GM23248 (cell line): ENCODE measurements at places on chromosomes 1 and 21. TPM values are rescaled to one million over a fixed set of nuclear protein-coding genes. Genes with fewer than 3 reads are reported as not detected.

DNA sequence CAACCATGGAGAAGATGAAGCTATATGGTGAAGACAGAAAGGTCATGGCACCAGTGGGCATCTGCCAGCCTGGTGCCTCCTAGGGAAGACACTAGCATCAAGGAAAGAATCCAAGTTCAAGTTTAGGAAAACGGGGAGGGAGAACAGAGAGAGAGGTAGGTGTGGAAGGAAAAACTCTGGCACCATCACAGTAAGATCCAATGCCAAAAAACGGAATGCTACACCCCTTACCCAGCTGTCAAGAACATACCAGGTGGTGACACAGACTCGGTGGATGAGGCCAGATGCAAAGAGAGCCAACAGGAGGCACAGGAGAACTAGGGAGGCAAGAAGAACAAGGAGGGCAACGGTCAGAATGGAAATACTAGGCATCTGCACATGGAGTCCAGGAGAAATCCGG, 3.6 kb downstream of the KRTCAP2 start:
- H3K27ac ChIP-seq, result no peak overlapping the region
- H3K4me1 ChIP-seq, result peaks cover 11% of the 10 kb centered on the region
- H3K27me3 ChIP-seq, result no peaks in the 10 kb centered on the region
- no peak for DNase-seq

DNA sequence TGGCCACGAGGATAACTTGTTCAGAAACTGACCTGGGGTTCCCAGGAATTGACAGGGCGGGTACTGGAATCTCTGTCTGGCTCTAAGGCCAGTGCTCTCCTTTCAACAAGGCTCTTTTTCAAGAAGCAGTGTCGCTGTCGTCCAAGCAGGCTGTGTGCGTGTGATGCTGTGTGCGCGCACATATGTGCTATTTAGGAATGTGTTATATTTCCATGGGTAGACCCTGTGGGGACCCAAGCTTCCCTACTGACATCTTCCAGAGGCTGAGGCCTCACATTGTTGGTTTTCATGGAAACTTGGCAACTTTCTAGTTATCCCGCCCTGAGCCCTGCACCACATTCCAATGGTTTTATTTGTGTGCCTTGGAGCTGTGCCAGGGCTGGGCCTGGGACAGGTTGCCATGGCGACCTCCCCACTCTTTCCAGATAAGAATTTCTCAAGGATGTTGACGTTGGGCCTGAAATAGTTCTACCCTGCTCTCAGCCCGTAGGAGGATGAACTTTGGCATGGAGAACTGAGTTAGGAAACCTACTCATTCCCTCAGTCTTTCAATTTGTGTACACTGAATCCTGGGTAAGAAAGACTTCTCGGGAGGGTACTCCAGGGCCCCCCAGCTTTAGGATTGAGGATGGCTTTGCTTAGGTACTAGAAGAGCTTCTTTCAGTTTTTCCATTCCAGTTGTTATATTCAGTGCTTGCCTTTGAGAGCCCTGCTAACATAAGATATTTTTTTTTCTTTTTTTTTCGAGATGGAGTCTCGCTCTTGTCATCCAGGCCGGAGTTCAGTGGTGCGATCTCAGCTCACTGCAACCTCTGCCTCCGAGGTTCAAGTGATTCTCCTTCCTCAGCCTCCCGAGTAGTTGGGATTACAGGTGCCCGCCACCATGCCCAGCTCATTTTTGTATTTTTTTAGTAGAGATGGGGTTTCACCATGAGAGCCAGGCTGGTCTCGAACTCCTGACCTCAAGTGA, 38.8 kb upstream of the SRSF10 start:
- peak; percentile 100 for DNase-seq
- H3K4me3 ChIP-seq, result peak overlapping the region; percentile 56
- H3K27me3 ChIP-seq, result no peaks in the 10 kb centered on the region
- H3K36me3 ChIP-seq, result no peaks in the 10 kb centered on the region
- peaks cover 67% of the 10 kb centered on the region for H3K4me1 ChIP-seq
- H3K27ac ChIP-seq, result peak overlapping the region; percentile 98

The NPR1 gene
- total RNA-seq, result 0.25 TPM in 1 of 2 replicates, not detected in the other

DNA sequence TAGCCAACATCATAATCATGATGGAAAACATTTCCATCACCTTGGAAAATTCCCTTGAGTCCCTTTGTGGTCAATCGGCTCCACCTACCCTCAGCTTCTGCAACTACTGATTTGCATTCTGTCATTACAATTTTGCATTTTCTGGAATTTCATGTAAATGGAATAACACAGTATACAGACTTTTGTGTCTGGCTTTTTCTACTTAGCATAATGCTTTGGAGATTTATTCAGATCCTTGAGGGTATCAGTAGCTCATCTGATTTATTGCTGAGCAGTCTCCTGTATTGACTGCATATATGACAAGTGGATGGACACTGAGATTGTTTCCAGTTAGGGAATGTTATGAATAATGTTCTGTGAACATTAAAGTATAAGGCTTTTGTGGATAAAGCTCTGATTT, 358.3 kb downstream of the USP25 start:
- H3K4me3 ChIP-seq, result no peak overlapping the region
- H3K36me3 ChIP-seq, result no peaks in the 10 kb centered on the region

DNA sequence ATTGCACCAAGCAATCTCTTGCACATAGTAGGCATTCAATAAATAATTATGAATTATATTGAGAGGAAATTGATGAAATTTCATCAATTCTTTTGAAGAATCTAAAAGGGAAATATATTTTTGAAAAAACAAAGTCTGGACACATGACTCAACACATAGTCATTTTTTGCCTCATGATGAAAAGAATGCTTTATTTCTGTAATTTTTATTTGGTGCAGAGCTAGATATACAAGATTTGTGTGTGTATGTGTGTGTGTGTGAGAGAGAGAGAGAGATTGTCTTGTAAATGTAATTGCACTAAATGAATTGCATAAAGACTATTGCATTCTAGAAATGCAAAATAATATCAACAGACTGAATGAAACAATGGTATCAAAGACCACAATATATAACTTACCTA, 206.2 kb upstream of the C1orf87 start:
- H3K27ac ChIP-seq, result peak overlapping the region; percentile 18; the same call in 1 of the 2 replicates
- peaks cover 24% of the 10 kb centered on the region for H3K4me1 ChIP-seq
- no peaks in the 10 kb centered on the region for H3K36me3 ChIP-seq
- DNase-seq, result peak; percentile 64
- no peaks in the 10 kb centered on the region for H3K27me3 ChIP-seq
- H3K4me3 ChIP-seq, result no peak overlapping the region

The LAPTM5 gene
- total RNA-seq, result not detected in 2 replicates

The CHRM3 gene
- not detected in 2 replicates for total RNA-seq

DNA sequence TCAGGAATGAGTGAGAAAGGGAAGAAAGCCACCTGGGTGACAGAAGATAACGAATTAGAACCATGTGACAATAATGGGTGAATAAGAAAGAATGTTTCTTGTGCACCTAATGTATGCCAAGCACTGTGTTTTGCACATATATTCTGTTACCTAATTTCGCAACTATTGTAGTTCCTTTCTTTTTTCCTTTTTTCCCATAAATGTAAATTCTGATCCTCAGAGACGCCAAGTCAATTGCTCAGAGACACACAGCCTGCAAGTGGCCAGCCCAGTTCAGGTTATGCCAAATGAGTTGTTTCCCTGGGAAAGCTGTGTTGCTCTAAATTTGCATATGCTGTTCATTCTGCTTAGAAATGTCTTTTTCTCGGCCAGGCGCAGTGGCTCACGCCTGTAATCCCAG, 1.7 kb upstream of the RSPO1 start:
- no peaks in the 10 kb centered on the region for H3K4me1 ChIP-seq
- no peak overlapping the region for H3K4me3 ChIP-seq

The C1QB gene
- not detected in 2 replicates for total RNA-seq

The FCRL6 gene
- total RNA-seq, result not detected in 2 replicates

The PIGR gene
- not detected in 2 replicates for total RNA-seq

GRCh38 chr1:241356187-241356518, 852 bp downstream of the RGS7 start:
- no peaks in the 10 kb centered on the region for H3K4me1 ChIP-seq
- no peak for DNase-seq
- peaks cover 45% of the 10 kb centered on the region for H3K27me3 ChIP-seq

The DNASE2B gene
- not detected in 2 replicates for total RNA-seq

DNA sequence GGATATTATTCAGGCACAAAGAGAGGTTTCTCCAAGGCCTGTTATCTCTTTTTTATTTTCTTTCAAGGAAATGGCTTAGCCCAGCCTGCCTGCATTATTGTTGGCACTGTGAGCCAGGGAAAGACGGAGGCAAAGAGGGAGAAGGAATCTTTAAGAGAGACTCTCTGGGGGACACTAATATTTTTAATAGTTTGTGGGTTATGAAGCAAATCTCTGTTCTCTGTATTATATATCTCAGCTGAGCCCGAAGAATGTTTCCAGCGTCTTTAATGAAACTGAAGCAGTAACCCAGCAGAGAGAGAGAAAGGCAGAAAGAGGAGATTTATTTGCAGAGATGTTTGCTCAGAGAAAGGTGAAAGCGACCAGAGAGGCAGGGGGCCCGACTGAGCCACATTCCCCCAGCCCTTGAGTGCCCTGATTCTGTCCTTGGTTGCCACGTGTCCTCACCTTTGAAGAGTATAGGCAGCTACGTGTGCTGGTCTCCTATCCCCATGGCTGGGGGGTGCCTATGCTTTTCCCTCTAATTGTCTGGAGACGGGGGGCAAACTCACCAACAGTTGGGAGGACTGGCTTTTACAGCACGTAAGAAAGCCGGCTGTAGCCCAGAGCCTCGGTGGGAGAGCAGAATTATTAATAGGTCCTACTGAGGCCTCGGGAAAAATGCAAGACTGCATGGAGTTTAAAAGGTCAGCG, 166.4 kb downstream of the TRABD2B start:
- H3K4me1 ChIP-seq, result no peaks in the 10 kb centered on the region
- no peaks in the 10 kb centered on the region for H3K36me3 ChIP-seq
- no peak overlapping the region for H3K4me3 ChIP-seq
- H3K27ac ChIP-seq, result no peak overlapping the region

The LCE1E gene
- total RNA-seq, result not detected in 2 replicates

The PTPN7 gene
- total RNA-seq, result not detected in 2 replicates

The OR2T6 gene
- total RNA-seq, result not detected in 2 replicates

DNA sequence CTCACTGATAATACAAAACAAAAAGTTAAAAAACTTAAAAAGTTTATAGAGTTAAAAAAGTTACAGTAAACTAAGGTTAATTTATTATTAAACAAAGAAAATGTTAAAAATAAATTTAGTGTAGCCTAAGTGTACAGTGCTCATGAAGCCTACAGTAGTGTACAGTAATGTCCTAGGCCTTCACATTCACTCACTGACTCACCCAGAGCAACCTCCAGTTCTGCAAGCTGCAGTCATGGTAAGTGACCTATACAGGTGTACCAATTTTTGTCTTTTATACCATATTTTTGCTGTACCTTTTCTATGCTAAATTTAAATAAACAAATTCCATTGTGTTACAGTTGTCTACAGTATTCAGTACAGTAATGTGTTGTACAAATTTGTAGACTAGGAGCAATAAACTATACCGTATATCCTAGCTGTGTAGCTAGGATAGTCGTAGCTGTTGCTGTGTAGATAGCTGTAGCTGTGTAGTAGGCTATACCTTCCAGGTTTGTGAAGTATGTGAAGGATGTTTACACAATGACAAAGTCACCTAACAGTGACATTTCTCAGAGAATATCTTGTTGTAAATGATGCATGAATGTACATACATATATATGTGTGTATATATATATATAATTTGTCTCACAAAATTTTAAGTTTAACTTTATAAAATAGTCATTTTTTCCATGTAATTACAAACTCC, 140.2 kb downstream of the TGFB2 start:
- no peaks in the 10 kb centered on the region for H3K36me3 ChIP-seq
- H3K4me1 ChIP-seq, result peaks cover 35% of the 10 kb centered on the region
- DNase-seq, result peak; percentile 33
- H3K27me3 ChIP-seq, result no peaks in the 10 kb centered on the region

DNA sequence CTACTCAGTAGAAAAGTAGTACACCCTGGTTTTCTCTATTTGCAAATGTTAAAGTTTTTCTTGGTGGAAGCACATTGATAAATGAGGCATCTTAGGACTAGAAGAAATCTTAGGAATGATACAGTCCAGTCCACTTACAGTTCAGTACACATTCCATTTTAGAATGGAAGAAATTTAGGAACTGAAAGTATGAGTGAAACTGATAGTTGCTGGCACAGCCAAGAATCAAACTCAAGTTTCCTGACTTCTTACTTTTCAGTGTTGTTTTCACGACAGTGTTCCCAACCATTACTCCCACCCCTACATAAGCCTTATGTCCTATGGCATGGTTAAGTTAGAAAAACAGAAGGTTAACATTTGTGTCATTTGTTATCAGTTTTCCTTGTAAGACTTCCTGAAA, 258.5 kb downstream of the BACH1 start:
- H3K4me1 ChIP-seq, result no peaks in the 10 kb centered on the region
- no peaks in the 10 kb centered on the region for H3K27me3 ChIP-seq
- H3K4me3 ChIP-seq, result no peak overlapping the region
- DNase-seq, result no peak

The HSPA6 gene
- not detected in 2 replicates for total RNA-seq

DNA sequence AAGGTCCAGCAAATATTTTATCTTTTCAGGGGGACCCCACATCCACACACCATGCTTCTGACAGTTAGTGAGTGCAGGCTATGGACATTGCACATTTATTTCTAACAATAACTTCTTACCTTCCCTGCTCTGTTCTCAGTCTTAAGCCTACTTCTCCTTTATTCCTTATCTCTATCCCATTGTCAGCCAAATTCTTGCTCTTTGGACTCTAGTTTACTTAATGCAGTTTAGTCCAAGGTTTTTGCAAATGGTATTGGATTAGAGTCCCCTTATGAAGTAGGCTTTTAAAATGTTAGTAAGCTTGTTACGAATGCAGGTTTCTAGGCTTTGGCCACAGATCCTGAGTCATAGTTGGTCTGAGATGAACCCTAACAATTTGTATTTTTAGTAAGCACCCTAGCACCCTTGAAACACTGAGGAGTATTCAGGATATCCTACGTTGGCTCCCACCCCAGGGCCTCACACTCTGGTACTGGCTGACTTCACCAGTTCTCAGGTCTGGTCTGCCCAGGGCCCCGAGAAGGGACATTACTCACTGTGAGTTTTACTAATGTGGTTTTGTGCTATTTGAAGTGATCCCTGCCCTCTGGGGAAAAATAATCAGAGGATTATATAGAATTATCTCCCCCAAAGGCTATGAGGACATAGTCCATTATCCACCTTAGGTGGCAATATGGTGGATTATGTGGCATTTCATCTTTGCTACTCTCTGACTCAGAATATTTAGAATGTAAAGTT, 239.5 kb downstream of the TGFB2 start:
- peak; percentile 33 for DNase-seq
- H3K4me1 ChIP-seq, result peaks cover 15% of the 10 kb centered on the region
- H3K4me3 ChIP-seq, result no peak overlapping the region
- no peak overlapping the region for H3K27ac ChIP-seq

GRCh38 chr21:21200103-21200938, 202.1 kb downstream of the NCAM2 start:
- DNase-seq, result peak; percentile 99
- H3K4me1 ChIP-seq, result peaks cover 32% of the 10 kb centered on the region
- peak overlapping the region; percentile 82 for H3K27ac ChIP-seq

DNA sequence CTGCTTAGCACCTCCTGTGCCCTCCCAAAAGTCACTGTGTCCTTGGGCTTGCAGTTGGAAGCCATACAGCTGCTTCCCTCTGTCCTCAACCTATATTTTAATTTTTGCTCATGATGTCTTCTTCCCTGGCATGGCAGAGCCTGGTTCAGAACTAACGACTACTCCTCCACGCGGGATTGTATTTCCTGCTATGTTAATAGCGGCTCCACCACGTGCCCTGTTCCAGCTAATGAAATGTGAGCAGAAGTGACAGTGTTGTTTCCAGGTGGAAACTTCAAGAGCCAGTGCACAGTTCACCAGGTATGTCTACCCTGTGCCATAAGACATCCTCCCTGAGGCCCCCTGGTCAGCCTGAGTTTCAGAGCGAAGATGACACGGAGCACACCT, 52.1 kb downstream of the DHRS3 start:
- no peak overlapping the region for H3K4me3 ChIP-seq
- H3K4me1 ChIP-seq, result 0 out of 2 replicates have a peak, but pooled peaks cover 2% of the 10 kb centered on the region
- no peak for DNase-seq
- no peaks in the 10 kb centered on the region for H3K27me3 ChIP-seq
- peaks cover 14% of the 10 kb centered on the region; the same call in 1 of the 2 replicates for H3K36me3 ChIP-seq
